ENCODE measurements at places on chromosomes 7 and 10.

DNA sequence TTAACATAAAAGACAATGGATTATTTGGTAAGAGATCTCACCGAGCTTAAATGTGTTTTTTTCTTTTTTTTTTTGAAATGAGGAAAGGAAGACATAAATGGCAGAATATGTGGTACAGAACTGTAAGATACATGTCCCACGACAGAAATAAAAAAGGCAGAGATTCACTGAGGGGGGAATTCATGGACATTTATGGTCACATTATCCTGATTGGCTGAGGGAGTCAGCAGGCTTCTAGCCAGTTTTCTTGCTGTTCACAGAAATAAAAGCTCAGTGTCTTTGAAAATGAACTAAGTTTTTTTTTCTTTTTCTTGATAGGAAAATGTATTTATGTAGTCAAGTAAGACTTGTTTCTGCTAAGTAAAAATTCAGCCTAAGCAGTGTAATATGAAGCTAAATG is 8.2 kb upstream of the FAS start:
- no peak for DNase-seq

GRCh38 chr10:69786791-69787190 is 14.9 kb upstream of the COL13A1 start:
- DNase-seq = peak; percentile 22

- peak; percentile 56 for DNase-seq
Observed at GRCh38 chr7:101924171-101924570, 106.7 kb downstream of the CUX1 start.

- DNase-seq = no peak
Observed at GRCh38 chr7:106855540-106856132, 9.4 kb upstream of the PIK3CG start.

GRCh38 chr10:98570834-98571233 is 124.1 kb upstream of the HPS1 start:
- DNase-seq = no peak

DNA sequence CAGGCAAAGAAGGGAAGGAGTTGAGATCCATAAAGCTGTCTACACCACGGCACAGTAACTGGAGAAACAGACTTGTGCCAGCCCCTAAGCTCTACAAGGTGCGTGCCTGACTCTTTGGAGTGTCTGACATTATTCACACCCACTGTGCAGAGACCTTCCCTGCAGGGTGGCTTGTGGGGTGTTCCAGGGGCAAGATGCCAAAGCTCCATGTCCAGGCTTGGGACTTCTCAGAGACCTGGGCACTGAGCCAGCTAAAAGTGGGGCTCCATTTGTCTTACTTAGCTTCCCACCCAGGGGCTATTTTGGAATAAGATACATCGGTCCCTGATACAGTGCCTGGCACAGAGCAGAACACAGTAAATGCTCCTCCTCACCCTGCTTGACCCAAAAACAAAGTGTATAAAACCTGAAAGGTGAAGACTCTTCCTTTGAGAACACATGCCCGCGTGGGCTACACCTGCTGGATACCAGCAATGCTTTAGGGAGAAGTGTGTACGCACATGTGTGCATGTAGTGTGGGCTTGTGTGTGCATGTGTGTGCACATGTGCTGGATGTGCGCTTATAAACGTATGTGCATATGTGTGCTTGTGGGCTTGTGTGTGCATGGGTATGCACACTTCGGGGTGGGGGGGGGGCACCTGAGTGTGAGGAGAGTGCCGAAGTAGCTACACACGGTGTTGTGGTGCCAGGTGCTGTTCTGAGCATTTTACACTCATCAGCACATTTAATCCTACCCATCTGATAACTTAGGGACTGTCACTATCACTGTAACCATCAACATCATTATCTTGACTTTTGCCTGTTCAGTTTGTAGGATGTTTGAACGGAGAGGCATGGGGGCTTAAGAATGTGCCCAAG is 143.0 kb downstream of the ARHGAP22 start:
- no peak for DNase-seq

- peak; percentile 68 for DNase-seq
Observed at GRCh38 chr10:74542077-74542476, 284.3 kb upstream of the KAT6B start.

DNA sequence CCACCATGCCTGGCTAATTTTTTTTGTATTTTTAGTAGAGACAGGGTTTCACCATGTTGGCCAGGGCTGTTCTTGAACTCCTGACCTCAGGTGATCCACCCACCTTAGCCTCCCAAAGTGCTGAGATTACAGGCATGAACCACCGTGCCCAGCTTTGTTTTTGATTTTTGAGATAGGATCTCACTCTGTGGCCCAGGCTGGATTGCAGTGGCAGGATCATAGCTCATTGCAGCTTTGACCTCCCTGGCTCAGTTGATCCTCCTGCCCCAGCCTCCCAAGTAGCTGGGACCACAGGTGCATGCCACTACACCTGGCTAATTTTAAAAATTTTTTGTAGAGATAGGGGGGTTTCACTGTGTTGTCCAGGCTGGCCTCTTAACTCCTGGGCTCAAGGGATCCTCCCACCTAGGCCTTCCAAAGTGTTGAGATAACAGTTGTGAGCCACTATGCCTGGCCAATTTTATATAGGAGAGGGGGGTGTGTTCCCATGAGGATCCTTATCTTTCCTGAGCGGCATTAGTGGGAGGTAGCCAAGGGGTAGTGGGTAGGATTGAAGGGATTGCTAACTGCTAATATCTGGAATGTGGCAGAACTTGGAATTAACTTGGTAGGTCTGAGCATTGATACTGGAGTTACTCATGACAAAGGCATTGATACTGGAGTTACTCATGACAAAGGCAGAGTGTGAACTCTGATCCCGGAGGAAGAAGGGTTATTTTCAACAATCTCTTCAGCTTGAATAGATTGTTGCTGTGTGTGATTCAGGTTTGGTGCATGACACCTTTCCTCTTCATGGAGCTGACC is 1.0 kb upstream of the NOLC1 start:
- DNase-seq = no peak

- DNase-seq = peak; percentile 39
Observed at GRCh38 chr7:153381275-153382040, 621.9 kb downstream of the ACTR3B start.

DNA sequence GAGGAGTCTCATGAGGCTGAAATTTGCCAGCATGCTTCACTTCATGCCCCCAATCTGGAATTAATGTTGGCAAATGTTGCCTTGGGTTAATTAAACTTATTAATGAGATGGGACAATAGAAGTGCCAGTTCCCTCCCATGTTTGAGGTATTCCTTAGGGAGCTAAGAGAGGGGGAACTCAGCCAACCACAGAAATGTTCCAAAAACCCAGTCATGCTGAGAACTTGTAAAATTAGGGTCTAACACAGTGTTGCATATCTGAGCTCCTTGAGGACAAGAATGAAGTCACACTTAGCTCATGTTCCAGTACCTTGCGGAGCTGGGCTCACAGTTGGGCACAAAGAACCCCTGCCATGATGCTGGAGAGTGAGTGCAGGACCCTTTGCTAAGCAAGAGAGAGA is 89.4 kb downstream of the OAT start:
- no peak for DNase-seq

- peak; percentile 47 for DNase-seq
Observed at GRCh38 chr10:32273336-32273735, 73.6 kb downstream of the EPC1 start.

DNA sequence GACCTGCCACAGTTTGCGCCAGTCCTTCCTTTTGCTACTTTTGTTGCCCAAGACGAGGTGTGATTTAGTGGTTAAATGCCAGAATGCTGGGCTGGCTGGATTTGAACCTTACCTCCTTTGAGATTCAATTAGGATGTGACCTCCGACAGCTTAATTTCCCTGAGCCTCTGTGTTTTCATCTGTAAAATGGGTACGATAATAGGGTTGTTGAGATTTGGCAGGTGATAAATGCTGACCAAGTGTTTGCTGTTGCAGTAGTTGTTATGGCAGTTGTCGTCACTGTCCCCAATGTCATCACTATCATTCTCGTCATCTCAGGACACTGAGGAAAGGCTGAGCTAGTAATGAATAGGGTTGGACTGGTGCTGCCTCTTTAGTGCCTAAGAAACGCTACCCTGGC is 61.1 kb downstream of the GRK5 start:
- DNase-seq = no peak

- no peak for DNase-seq
Observed at GRCh38 chr7:1925349-1925748, 255.3 kb downstream of the ELFN1 start.

- no peak for DNase-seq
Observed at GRCh38 chr7:92260248-92260781, 14.5 kb downstream of the ANKIB1 start.

DNA sequence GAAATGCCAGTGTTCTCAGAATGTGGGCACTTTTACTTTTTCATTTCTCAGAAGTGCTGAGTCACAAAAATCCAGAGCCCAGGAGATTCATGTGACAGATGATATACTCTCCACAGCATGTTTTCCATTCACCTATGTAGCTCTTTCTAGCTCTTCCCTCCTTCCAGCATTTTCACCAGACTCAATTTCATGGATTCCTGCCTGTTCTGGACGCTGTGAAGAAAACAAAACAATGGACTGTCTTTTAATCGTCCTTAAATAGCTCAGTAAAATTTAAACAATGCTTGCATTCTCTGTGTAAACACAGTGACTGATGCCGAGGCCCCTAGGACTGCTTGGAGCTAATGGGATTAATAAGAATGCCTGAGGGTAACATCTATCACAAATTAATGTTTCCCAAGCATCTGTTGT is 25.5 kb downstream of the ZNF713 start:
- no peak for DNase-seq

DNA sequence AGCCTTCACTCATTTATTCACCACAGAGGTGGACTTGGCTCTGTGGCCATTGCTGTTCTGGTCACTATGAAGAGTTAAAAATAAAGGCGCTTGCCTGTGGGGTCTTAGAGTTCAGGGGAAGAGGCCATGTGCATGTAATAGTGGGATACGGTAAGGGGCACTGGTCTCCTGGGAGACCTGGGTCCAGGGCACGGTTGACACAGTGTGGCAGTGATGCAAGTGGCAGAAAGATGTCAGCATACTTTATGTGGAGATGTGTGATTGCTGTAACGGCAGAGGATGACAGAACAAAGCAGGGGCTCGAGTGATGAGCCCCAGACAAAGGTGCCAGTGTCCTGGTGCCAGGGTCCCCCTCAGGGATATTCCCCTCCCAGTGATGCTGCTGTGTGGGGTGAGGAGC is 8.6 kb downstream of the ZSCAN25 start:
- DNase-seq = no peak

- DNase-seq = no peak
Observed at GRCh38 chr10:110827410-110827809, 44.3 kb upstream of the PDCD4 start.

DNA sequence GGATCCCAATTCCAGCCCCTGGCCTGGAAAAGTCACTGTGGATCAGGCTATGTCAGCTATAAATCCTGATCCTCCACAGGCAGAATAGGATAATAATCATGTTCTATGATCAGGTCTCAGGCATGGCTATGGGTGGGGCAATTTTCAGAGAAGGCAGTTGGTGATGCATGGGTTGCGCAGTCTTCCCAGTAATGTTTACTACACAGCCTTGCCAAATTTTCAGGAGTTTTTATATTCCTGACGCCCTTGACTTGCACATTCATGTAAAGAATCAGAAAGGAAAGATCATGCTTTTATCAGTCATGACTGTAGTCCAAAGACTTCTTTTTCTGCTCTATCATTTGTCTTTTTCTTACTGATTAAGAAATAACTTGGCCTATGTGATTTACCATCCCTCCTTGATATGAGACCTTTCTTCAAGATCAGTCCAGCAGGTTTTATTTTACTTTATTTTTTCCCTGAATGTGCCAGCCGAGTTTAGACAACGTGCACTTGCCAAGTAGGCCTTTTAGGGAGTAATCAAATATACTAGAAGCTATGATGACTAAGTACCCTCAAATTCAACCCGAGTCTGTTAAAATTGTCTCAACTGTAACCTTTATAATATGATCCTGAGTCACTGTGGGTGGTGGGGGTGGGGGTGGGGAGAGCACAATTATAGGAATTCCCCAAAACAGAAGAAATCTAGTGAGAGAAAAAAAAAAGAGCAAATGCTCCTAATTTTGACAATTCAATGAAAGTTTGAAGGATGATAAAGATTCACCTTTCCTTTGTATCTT is 31.9 kb downstream of the ARL4A start:
- peak; percentile 80 for DNase-seq

- peak; percentile 54 for DNase-seq
Observed at GRCh38 chr10:75980419-75981002, 549.1 kb downstream of the LRMDA start.

DNA sequence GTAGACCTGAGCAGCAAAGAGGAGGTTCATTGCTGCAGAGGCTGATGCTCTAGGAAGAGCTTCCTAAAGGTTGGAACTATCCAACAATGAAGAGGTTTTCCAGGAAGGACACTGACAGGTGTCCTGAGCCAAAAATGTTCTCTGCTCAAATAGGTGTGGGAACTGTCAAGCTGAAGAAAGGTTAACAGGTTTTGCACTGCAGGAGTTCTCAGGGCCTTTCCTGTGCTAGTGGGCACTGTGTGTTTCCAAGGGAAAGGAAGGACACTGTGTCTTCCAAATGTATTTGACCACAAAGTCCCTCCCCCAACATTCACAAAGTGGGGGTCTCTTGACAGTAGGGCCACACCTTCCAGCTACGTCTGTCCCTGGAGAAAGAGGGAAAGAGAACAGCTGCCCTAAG is 4.0 kb downstream of the ZCCHC24 start:
- no peak for DNase-seq

DNA sequence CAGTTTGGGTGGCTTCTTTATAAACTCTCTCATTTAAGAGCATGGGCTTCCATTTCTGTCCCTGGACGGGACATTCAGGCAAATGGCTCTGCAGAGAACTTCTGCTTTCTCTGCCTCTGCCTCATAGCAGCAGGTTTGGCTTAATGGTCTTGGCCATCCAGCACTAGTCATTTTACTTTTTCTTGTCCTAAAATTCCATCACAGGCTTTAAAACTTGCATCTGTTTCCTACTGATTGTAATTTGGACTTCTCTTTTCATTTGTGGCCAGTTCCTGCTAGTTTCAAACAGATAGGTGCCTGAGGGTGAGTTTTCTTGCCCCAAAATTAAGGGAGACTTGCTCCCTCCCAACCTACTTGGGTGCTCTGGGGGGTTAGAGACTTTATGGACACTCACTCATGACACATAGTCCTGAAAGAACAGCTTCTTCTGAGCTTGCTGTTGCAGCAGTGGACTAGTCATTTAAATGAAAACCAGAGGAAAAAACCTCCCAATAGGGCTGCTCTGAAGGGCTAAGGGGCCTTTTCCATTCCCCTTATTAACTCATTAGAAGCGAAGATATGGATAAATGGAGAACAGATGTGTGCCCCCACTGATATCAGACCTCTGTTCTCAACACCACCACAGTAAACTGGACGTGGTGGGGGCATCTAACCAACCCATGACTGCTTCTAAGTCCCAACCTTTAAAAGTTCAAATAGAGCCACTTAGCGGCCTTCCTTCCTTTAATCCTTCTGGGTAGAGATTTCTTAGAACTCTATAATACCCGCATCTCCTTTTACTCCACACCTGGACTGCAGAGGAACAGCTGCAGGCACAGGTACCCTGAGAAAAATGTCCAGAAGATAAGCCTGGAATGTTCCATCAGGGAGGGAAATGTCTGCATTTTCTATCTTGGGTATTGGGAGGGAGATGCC is 38.8 kb downstream of the SVOPL start:
- DNase-seq = no peak

DNA sequence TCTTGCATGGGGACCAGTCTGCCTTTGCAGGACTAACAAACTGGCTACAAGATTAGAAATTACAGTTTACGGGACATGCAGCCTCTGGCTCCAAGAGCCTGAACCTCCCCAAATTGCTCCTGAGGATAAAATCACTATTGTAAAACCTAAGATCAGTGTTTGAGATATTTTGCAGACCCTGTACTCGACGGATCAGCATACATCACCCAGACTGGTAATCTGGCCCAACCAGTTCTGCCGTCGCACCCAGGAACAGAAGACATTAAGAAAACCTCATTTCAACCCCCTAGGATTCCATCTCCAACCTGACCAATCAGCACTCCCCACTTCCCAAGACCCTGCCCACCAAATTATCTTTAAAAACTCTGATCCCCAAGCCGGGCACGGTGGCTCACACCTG is 27.1 kb upstream of the DNMBP start:
- DNase-seq = no peak

All from suppressor macrophage treated with lipopolysaccharide for 4 hours (primary cell).